ENCODE measurements at places on chromosomes 2 and 18.
A peak's percentile ranks its signal among the peaks of the same experiment; 100 is the strongest.

GRCh38 chr18:30350263-30350662 lies 692.3 kb downstream of the DSC3 start:
- DNase-seq = no peak

DNA sequence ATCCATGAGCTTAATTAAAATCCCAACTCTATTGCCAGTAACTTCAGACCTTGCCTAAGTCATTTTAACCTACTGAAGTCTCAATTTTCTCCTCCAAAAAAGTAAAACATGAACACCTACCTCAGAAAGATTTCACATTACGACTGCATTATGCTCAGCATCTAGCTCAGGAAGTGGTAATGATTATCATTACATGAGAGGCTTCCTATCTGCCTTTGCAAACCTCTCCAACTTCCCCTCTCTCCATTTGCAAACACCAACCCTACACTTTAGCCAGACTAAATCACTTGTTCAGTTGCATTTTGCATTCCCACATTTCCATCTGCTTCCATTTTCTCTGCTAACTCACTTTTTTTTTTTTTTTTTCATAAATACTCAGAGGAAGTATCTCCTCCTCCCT lies 6.8 kb downstream of the SLC38A11 start:
- no peak for DNase-seq

DNA sequence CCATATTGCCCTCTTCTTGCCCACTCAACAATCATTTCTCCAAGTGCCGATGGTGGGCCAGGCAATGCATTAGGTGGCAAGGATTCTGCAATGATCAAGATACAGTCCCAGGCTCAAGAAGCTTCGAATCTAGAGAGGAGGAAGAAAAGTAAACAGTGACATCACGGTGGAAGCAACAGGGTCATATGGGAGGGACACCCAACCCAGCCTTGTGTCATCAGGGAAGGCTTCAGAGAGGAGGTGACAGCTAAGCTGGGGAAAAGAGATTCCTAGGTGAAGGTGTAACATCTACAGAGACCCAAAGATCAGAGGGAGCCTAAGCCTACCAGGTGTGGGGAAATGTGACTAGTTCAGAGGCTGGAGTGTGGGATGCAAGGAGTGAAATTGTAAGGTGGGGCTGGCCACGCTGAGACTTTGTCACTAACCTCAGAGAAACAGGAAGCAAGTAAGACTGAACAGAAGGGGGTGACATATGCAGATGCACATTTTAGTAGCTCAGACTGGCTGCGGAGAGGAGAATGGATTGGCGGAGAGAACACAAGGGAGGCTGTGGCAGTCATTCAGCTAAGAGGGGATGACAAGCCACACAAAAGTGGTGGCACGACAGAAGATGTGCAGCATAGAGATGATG lies 104.9 kb downstream of the ANKRD44 start:
- DNase-seq = no peak

GRCh38 chr18:54453996-54454395 lies 96.3 kb downstream of the C18orf54 start:
- DNase-seq = no peak

- no peak for DNase-seq
These were observed 26.7 kb downstream of the COPS9 start for GRCh38 chr2:240109386-240109785.

DNA sequence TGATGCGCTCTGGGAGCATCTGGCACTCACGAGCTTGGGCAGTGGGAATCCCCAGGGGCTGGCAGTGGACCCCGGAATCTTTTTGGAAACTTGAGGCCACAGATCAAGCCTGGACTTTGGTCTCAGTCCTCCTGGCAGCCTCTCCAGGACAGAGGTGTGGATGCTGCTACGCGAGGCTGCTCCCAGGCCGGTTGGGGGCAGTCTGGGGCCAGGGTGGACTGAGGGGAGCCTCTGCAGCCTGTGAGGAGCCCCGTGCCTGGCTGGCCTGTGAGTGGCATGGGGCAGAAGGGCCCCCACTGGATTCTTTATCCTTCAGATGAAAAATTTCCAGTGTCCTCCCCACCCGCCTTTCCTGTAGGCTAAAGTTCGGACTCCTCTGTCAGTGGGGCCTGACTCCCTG lies 12.7 kb upstream of the DES start:
- DNase-seq = no peak

- no peak for DNase-seq
These were observed 3.4 kb upstream of the SP140L start for GRCh38 chr2:230323385-230324106.

GRCh38 chr2:176178038-176178756 lies 10.3 kb upstream of the HOXD1 start:
- DNase-seq = no peak

- peak; percentile 26 for DNase-seq
These were observed 14.1 kb upstream of the GMPPA start for GRCh38 chr2:219484343-219485200.

DNA sequence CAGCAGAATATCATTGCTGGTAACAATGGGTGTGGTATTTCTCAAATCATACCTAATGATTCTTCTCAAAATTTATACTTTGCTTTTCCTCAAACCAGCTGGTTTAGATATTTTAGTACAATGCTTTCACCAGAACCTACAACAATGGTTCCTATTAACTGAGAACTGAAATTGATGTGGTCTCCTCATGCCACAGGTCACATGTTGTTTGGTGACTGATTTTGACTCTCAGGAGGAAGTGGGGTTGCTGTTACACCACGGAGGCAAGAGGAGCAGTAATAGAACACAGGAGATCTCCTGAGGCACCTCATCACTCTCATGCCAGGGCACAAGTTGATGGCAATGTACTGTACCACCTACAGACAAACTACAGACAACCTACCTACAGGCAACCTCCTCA lies 3.0 kb upstream of the CEP68 start:
- no peak for DNase-seq

DNA sequence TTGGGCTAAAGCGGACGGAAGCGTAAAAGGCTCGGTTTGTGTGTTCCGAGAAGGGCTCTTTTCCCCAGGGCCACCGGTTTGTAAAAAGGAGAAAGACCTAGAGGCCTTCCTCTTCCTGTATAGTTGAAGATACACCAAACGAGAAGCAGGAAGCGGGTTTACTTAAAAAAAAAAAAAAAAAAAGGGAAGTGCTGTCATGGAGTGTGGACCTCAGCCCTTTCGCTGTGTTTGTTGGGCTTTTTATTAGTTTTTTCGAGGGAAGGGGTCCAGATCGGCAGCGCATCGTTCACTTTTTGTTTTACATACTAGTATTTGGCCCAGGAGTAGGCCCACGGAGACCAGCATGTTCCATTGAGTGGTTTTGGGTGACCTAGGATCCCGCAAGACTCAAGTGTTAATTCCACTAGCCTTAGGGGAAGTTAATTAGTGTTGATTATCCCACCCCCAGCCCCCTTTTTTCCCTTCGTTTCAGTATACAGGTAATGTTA lies 676 bp downstream of the ACTR2 start:
- DNase-seq = no peak

GRCh38 chr2:151033271-151034248 lies 228.1 kb downstream of the RBM43 start:
- DNase-seq = no peak

DNA sequence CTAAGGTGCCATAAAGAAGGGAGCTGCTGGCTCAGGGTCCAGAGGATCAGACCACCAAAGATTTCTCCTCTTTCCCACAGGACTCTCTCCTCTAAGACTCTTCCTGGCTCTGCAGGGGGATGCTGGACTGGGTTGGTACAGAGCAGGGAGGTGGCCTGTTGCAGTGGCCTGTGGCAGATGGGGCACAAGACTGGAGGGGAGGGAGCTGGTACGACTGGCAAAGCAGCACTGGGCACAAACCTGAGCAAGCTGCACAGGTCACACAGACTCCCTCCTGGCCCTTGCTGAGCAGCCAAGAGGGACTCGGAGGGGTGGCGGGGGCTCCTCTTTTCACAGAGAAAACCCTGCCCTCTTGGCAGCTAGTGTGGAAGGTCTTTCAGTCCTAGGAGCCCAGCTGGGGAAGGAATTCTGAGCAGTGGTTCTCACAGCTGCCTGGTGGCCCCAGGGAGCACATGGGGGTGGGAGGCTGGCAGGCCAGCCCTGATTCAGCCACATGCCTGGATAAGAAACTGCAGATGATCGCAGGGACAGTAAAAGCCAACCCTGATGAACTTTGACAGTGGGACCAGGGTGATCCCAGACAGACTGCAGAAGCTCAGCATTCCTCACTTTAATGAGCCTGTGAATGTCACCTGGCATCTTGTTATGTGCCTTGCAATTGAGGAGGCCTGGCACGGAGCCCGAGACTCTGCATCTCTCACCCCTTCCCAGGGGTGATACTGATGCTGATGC lies 32.5 kb upstream of the ACAA2 start:
- DNase-seq = no peak

DNA sequence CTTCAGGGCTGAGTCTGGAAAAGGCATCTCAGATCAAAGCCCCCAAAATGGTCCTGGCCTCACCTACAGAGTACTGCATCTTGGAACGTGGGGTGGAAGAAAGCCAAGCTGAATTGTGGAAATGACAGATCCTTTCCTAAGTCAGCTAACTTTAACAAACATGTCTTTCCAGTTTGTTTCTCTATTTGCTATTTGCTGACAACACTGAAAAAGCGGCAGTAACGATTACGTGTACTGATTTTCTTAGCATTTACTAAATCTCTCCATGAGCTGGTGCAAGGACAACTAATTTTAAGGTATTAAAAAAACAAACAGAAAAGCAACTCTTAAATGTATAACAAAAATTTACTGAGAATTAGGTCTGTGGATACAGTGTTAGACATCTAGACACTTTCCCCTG lies 1.1 kb downstream of the HIBCH start:
- DNase-seq = no peak

GRCh38 chr2:47494267-47495130 lies 91.5 kb downstream of the MSH2 start:
- DNase-seq = no peak

GRCh38 chr18:37578886-37579513 lies 13.4 kb upstream of the CELF4 start:
- no peak for DNase-seq

GRCh38 chr2:30410217-30410616 lies 36.8 kb upstream of the LCLAT1 start:
- no peak for DNase-seq

Measured in endothelial cell (in vitro differentiated cells).